ENCODE measurements at places on chromosomes 11 and 22.

GRCh38 chr22:49497266-49497665 lies 330.4 kb downstream of the BRD1 start:
- DNase-seq: no peak

DNA sequence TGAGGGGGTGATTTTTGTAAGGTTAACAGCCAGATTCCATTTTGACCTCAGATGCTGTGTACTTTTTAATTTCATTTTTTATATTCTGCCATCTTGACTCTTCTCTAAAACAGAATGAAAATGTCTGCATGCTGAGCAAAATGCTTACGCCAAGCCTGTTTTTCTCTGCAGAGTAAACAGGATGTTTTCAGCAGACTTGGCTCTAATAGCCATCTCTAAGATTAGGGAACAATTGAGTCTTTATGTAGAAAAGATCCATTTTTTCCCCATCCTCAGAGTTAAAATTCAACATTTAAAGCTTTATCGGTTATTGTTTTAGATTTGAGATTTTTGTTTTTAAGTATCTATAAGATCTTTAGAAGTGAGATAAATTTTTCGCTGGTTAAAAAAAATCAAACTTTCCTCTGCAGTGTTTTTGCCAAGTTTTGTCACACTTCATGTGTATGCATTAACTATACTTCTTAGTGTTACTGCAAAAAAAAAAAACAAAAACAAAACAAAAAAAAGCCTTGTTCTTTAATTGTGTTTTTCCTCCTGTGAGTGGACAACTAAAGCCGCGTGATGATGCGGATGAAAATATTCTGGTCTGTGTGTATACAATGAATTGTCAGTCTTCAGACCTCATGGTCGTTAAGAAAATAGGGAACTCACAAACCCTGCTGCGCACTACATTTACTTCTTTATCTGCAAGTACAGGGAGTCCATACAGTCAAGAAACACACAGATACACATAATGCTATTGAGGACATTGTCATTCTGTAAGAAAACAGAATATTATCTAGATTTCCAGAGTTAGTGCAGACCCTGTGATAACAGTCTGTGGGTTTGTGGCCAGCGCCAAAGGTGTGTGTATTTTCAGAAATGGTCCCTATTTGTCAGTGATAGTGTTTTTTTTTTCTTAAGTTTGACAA lies 17.5 kb upstream of the ADSL start:
- DNase-seq: no peak

DNA sequence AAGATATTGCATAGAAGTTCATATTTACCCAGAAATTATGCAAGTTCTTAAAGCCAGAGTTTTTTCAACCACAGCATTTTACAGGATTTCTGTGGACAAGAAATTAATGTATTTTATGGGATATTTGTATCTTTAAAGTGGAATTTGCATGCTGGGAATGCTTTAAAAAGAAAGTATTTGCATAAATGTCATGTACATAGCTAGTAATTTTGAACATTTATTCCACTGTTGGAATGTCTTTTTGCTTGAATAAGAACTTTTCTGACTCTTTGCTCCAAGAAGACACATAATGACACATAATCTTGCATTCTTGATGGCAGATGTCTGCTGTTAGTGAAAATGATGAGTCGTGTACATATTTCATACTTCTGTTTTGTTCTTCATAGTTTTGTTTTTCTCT lies 66.6 kb downstream of the ATXN10 start:
- no peak for DNase-seq

GRCh38 chr22:22888571-22889353 lies 1.1 kb downstream of the IGLL5 start:
- DNase-seq: no peak

GRCh38 chr11:75347781-75348566 lies 3.5 kb downstream of the ARRB1 start:
- DNase-seq: no peak

GRCh38 chr11:93054881-93055280 lies 85.4 kb downstream of the MTNR1B start:
- DNase-seq: no peak

DNA sequence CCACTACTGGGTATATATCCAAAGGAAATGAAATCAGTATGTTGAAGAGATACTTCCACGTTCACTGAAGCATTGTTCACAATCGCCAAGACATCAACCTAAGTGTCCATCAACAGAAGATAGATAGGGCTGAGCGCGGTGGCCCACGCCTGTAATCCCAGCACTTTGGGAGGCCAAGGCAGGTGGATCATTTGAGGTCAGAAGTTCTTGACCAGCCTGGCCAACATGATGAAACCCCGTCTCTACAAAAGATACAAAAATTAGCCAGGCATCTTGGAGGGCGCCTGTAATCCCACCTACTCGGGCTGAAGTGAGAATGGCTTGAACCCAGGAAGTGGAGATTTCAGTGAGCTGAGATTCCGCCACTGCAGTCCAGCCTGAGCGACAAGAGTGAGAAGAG lies 12.7 kb downstream of the EIF3F start:
- DNase-seq: no peak

GRCh38 chr22:35987487-35987886 lies 41.1 kb downstream of the RBFOX2 start:
- DNase-seq: no peak

DNA sequence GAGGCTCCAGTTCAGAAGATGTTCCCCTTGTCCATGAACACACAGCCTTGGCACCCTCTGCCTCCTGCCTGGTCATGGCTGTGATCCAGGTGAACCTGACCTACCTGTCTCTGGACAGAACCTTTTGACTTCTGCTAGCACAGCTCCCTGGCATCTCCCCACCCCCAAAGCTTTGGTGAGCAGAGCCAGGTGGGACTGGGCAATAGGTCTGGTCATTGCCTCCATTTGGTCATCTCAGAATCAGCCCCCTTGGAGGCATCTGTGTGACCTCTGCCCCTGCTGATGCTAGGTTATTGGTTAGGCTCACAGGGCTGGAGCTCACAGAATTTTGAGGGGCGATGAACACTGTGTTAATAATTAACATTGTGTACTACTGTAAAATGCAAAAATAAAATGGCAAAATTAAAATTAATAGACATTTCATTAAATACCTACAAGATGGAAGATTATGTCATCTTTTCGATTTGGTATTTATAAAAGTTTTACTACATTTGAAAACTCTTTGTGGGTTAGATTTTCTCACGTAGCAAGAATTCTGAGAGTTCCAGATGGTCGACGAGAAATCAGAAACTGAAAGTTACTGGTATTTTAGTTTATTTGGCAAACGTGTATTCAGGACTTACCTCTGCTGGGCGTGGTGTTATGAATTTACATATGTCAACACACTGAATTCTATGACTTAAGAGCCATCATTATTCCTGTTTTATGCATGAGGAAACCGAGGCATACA lies 8.3 kb upstream of the KIAA0930 start:
- DNase-seq: no peak

DNA sequence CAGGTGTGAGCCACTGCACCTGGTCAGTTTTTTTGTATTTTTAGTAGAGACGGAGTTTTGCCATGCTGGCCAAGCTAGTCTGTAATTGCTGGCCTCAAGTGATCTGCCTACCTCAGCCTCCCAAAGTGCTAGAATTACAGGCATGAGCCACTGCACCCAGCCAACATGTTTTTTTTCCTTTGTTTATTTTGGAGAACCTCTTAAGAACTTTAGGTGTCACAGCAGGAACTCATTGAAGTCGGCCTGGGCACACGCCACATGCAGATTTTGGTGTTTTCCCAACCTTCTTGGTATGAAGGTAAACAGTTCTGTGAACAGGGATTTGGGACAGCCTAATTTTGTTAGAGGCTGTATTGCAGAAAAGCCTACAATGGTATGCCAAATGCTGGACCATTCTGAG lies 9.4 kb downstream of the DIXDC1 start:
- no peak for DNase-seq

DNA sequence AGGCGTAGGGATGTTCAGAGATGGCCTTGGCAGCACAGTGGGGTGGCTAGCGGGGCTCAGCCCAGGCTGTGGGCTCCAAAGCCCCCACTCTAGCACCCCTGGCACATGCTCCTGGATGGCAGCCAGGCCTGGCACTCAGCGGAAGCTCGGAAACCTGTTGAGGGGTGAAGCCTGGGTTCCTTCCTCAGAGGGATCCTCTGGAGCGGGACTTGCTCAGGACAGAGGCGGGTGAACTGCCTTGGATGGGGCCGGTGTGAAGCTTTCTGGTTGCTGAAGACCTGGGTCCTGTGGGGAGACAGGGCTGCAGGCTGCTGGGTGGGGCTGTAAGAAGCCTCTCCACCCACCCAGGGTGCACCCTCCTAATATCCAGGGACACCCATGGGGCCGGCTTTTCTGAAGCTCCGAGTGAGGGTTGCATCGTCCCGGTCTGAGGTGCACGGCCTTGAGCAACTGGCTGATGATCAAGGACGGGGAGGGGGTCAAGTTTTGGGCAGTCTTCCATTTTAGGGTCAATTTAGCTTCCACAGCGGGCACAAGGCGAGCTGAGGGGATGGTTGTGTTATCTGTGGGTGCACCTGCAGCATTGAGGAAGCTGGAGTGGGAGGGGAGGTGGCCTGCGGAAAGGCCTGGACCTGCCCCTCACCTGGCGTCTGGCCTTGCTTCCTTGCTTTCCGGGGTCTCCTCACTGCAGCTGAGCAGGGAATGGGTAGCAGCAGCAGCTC lies 5.2 kb downstream of the MRGPRE start:
- DNase-seq: no peak

- no peak for DNase-seq
Observed at GRCh38 chr11:59181746-59182456, 10.0 kb downstream of the DTX4 start.

DNA sequence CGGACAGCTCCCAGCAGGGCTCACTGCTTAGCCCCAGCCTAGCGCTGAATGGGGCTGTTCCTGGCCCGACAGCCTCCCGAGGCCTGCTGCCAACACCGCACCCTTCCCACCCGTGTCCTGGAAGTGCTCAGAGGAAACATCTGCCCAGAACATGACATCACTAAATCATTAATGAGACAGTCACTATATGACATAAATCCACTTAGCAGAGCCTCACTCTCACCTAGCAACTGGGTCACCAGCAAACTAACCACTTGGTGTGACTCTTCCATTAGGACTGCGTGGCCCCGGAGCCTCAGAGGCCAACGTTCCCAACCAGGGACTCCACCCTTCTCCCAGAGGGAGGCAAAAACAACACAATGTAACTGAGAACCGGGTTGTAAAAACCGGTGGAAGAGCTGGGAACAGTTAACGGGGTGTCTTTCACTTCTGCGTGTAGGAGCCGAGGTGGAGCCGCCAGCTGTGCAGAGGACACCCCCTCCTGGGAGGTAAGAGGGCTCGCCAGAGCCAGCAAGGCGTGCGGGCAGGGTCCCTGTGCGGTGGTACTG lies 21.4 kb upstream of the PACSIN2 start:
- no peak for DNase-seq

- DNase-seq: no peak
Observed at GRCh38 chr11:73257342-73258103, 14.6 kb upstream of the P2RY6 start.

- no peak for DNase-seq
Observed at GRCh38 chr11:118068206-118068944, 8.5 kb upstream of the TMPRSS4 start.

DNA sequence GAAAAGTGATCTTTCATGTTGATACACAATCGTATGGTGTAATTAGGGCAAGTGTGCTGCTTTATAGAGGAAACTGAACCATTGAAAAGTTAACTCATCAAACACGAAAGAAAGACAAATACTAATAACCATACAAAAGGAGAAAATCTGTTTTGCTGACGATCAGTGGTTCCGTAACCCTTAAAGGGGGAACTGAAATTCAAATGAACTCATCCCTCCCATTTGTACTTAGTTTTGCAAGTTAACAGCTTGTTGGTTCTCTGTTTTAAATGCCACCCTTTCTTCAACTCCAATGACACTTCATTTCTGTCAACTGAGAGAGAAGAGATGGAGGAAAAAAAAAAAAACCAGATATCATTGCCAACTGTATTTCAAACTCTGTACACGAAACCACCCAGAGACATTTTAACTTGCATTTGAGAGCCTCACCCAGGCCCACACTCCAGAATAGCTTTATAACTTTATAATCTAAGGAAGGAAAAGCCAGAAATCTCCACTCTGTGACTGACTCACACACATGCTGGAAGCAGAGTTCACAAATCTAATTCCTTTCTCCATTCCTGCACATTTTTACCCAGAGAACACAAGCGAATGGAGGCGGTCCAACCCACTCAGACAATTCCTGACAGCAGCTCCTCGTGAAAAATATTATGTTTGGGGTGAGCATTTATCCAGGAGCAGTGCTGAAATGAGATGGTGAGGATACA lies 17.4 kb upstream of the CSNK2A3 start:
- no peak for DNase-seq

DNA sequence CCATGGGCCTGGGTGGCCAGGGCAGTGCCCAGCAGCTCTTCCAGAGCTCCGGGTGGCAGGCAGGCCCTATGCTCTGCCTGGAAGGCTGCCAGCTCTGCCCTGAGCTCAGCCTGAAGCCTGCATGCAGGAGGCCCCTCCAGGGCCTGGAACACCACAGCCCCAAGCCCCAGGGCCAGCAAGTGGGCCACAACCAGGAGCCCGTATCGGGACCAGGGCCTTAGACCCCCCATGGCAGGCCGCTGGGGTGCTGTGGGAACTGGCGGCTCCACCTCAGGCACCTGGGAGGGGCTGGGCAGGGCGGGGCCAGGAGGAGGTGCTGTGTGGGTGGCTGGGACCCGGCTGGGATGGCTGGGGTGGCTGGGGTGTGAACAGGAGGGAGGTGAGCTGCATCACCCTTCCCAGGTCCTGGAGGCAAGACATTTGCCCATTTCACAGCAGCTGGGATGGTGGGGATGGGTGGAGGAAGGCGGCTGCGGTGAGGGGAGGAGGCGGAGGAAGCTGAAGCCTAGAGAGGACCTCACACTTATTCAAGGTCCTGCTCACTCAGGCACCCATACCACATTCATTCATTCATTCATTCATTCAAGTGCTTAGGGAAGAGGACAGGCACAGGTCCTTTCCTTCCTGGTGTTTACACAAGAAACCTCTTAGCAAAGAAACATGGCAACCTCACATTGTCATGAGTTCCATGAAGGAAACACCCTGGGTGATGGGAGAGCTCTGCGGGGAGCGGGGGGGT lies at the start of gene KCNK7:
Gene KCNK7 (minus strand): TSS at position 258 of the 739 bp plus-strand sequence. CDS start 28 bp downstream, at position 230.
- DNase-seq: no peak

DNA sequence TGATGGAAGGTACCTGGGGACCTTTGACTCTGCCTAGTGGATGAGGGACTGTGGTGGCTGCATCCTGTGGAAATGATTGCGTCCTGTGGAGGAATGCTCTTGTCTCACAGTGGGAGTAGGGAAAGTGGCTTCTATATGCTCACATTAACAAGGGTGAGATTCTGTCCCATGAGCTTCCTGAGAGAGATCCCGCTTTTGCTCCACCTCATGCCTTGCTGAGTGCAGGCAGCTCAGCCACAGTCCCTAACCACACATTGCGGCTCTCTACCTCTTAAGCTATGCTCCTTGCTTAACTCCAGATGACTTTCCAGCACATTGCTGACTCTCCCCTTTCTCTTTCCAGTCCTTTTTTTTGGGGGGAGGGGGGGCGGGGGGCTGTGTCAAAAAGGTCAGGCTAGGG lies 45.0 kb downstream of the TEAD1 start:
- no peak for DNase-seq

GRCh38 chr11:57793351-57794115 lies 31.9 kb downstream of the CTNND1 start:
- DNase-seq: no peak
